Upper lobe of left lung (tissue), 6 donors: ENCODE measurements at places on chromosomes 1 and 21. TPM values are rescaled to one million over a fixed set of nuclear protein-coding genes. Genes with fewer than 3 reads are reported as not detected.

GRCh38 chr21:37484535-37485474, 118.2 kb downstream of the DYRK1A start:
- no peak for DNase-seq
- peaks cover 14% of the 10 kb centered on the region for H3K36me3 ChIP-seq
- no peaks in the 10 kb centered on the region for H3K4me1 ChIP-seq
- H3K4me3 ChIP-seq = no peak overlapping the region
- H3K27me3 ChIP-seq = no peaks in the 10 kb centered on the region

GRCh38 chr21:35116777-35117176, 67.7 kb upstream of the RUNX1 start:
- H3K4me3 ChIP-seq = no peak overlapping the region
- H3K36me3 ChIP-seq = no peaks in the 10 kb centered on the region
- no peaks in the 10 kb centered on the region for H3K27me3 ChIP-seq
- DNase-seq = no peak
- no peaks in the 10 kb centered on the region for H3K4me1 ChIP-seq
- H3K27ac ChIP-seq = no peak overlapping the region

- DNase-seq = no peak
- H3K36me3 ChIP-seq = no peaks in the 10 kb centered on the region
- H3K4me1 ChIP-seq = no peaks in the 10 kb centered on the region
- no peak overlapping the region for H3K4me3 ChIP-seq
- no peaks in the 10 kb centered on the region for H3K27me3 ChIP-seq
Observed at GRCh38 chr1:186244825-186245224, 130.2 kb downstream of the TPR start.

DNA sequence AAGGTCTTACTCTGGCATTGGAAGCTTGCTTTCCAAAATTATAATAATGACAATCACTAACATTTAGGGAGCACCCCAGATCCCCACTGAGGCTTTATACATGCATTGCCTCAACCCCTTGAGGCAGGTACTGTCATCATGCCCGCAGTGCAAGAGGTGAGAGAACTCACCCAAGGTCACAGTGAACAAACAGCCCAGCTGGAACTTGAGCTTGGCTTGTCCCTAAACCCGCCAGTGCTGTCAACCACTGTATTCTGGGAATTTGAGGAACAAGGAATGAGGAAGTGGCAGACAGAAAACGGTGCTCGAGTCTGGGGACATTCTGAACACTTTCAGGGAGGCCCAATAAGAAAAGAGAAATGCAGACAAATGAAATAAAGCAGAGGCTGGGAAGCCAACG, 34.6 kb upstream of the TLR5 start:
- DNase-seq = peak; percentile 88
- H3K27me3 ChIP-seq = no peaks in the 10 kb centered on the region
- no peak overlapping the region for H3K4me3 ChIP-seq

GRCh38 chr1:162631546-162632191, 595 bp upstream of the DDR2 start:
- DNase-seq = no peak
- H3K27me3 ChIP-seq = no peaks in the 10 kb centered on the region
- H3K27ac ChIP-seq = peak overlapping the region; percentile 66
- H3K4me1 ChIP-seq = peaks cover 3% of the 10 kb centered on the region
- H3K4me3 ChIP-seq = peak overlapping the region; percentile 43

The MIXL1 gene
- not detected for total RNA-seq
